ENCODE measurements at places on chromosomes 12 and 14.

GRCh38 chr12:21559855-21560569 lies 33.9 kb downstream of the SPX start:
- no peak for DNase-seq

GRCh38 chr12:1760566-1761382 lies 59.6 kb upstream of the LRTM2 start:
- DNase-seq = no peak

GRCh38 chr12:65615118-65615517 lies 209.2 kb upstream of the HMGA2 start:
- no peak for DNase-seq

DNA sequence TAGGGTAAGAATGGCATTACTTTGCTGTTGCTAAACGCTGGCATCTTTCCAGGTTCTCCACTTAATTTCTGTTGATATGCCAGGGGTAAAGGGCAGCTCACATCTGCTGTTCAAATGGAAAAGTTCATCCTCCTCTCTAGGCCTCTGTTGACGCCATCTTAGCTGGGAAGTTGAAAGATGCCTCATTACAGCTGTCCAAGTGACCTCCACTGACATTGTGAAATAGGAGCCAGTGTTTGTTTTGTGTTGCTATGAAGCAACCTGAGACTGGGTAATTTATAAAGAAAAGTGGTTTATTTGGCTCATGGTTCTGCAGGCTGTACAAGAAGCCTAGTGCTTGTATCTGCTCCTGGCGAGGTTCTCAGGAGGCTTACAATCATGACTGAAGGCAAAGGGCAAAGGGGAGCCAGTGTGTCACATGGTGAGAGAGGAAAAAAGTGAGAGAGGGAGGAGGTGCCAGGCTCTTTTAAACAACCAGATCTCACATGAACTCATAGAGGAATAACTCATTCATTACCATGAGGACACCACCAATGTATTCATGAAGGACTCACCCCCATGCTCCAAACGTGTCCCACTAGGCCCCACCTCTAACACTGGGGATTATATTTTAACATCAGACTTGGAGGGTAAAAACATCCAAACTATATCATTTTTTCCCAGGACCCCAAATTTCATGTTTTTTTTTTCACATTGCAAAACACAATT lies 3.2 kb upstream of the ADAM21 start:
- no peak for DNase-seq

All from left colon (tissue), 2 donors.